ENCODE measurements at places on chromosomes 3 and 15.

DNA sequence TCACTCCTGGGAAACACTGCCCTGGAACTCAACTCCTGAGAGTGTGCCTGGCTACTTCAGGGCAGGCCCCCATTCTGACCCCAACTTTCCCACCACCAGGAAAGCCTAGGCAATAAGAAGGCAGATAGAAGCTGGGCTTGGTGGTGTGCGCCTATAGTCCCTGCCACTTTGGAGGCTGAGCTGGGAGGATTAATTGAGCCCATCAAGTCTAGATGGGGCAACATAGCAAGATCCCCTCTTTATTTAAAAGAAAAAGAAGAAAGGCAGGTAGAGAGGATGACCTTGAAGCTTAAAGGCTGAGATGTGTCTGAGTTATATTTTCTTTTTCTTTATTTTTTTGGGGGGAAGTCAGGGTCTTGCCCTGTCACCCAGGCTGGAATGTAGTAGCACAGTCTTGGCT is 4.2 kb upstream of the RBPMS2 start:
- DNase-seq, result no peak

DNA sequence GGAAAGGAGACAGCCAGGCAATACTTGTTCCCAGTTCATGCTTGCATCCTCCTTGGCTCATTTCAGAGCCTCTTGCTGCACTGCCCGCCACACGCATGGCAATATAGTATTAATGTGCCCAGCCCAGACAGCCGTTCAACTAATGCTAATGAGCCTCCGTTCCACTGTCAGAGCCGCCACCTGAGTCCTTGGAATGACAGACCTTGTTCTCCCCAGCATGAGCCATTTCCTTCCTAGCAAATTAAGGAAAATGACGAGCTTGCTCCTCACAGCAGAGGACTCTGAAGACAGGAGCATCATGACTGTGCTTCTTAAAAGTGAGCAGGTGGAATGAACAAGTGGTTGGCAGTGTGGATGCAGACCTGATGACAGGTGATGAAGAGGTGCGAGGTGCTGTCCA is 10.8 kb upstream of the LRRC15 start:
- no peak for DNase-seq

DNA sequence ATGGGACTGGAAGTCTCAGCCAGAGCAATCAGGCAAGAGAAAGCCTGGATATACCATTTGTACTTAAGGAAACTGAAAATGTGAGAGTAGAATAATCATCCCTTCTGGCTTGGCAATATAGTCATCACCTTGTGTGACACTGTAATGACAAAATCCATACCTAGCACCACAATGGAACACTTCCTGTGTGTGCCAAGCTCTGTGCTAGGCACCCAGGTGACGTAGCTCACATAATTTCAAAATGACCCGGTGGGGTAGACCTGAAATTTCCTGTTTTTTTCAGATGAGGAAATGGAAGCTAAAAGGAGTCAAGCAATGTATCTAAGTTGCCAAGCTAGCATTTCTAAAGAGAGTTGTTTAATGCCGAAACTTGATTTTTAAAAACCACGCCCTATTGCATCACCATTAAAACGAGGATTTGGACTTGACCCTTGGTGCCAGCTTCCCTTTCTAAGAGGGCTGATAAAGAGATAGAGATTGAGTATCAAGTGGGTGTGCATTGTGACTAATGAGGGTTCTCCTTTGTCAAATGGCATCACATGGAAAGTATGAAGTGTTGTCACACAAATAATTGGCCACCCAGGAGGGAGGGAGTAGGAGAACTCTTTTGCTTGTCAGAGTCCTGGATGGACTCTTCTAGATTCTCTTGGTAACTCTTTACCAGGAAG is 141.3 kb upstream of the PDZRN3 start:
- DNase-seq, result no peak

DNA sequence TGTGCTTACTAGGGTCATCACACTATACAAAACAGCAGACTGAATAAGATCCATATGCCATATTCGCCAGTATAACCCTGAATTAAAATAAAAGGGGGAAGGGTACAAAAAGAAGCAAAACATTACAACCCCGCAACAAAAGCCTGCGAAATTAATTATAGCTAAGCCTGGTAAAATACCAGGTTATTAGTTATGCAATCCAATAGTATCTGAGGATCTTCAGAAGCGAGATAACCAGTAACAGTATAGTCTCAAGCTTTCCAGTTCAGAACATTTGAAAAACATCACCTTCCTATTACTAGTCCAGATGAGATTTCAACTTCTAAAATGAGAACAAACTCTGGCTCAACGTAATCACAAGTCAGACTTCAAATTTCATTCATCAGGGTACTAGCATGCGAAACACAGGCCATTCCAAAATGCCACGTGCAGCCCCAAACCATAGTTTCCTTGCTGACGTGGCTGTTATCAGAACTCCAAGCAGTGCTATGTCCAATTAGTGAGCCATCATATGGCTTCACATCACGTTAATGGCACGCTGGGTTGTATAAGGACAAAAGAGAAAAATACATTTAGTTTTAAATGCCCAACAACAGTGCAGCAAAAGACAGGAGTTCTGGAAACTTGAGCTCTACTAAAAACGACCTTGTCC is 1.1 kb downstream of the SSR3 start:
- no peak for DNase-seq

- no peak for DNase-seq
Measured at GRCh38 chr15:32991619-32992111, 202.8 kb downstream of the FMN1 start.

- DNase-seq, result no peak
Measured at GRCh38 chr3:45817831-45818522, 21.6 kb upstream of the SLC6A20 start.

All from activated naive CD4-positive, alpha-beta T cell treated with anti-CD3 and anti-CD28 coated beads, Interleukin-2, amount 50 U/mL, for 16 hours (primary cell).